ENCODE measurements at places on chromosomes 5 and 9.

DNA sequence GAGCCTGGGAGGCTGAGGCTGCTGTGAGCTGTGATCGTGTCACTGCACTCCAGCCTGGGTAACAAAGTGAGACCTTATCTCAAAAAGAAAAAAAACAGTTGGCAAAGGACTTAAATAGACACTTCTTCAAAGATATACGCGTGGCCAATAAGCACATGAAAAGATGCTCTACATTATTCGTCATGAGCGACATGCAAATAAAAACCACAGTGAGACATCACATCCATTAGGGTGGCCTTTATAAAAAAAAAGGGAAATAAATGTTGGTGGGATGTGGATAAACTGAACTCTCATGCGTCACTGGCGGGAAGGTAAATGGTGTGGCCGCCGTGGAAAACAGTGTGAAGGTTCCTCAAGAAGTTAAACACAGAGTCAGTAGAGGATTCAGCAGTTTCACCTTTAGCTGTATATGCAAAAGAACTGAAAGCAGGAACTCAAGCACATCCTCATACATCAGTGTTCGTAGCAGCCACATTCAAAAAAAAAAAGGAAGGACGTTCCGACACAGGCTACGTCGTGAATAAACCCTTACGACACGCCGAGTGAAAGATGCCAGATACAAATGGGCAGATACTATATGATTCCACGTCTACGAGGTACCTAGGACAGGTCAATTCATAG, 24.5 kb upstream of the NRARP start:
- no peak for DNase-seq

GRCh38 chr9:114123031-114123977, 24.2 kb upstream of the KIF12 start:
- no peak for DNase-seq

DNA sequence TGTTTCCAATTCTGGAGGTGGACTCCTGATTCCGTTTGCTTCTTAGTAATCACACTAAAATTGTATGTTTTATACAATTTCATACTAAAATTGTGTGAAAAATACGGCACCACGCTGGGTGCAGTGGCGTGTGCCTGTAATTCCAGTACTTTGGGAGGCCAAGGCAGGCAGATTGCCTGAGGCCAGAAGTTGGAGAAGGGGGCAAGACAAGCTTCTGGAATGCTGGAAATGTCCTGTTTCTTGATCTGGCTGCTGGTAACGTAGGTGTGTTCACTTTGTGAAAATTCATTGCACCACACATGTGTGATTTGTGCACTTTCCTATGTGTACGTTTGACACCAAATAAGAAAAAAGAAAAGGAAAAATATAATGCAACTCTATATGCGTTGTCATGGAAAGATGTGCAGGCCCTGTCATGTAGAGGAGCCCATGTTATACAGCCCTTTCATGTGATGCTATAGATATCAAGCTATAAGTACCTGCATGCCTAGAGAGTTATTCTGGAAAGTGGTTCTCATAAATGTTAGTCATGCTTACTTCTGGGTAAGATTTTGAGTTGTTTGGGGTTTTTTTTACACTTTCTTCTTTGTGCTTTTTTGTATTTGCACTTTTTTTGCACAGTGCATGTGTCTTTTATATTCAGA, 119.9 kb downstream of the TMEM174 start:
- DNase-seq, result no peak

- DNase-seq, result peak; percentile 81
Measured at GRCh38 chr9:129783516-129784361, 19.2 kb upstream of the TOR1B start.

GRCh38 chr5:116765441-116765840, 190.8 kb upstream of the SEMA6A start:
- no peak for DNase-seq

DNA sequence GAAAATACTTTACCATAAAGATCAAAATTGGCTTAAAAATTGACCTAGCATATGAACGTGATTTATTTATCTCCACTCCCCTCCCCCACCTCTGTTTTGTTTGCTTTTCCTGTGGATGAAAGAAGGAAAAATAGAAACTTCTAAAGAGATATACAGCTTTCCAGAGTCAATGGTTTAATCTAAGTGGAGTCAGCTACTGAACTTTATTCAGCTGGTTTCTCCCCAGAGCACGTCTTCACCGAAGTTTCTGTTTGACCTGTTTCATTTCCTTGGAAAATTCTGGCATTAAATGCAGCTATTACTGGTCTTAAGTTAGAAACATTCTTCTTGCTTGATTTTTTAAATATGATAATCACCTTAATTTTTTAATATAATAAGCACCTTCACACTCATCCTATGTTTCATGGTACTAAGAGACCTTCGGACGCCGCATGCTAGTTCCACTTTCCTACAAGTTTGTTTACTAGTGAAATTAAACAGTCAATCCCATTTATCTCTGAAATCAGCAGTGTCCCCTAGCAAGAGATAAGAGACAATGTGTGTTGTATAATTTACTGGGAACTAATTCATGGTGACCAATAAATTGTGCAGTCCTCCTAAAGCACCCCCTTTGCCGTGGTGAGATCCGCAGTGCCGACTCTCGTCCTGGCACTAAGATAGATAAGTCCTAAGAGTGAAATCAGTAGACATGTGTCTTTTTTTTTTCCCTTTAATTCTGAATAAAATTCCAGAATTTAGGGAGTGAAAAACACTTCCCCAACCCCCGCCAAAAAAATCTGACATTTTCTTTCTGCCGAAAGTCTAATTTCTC, 89.9 kb downstream of the ARL15 start:
- DNase-seq, result no peak

DNA sequence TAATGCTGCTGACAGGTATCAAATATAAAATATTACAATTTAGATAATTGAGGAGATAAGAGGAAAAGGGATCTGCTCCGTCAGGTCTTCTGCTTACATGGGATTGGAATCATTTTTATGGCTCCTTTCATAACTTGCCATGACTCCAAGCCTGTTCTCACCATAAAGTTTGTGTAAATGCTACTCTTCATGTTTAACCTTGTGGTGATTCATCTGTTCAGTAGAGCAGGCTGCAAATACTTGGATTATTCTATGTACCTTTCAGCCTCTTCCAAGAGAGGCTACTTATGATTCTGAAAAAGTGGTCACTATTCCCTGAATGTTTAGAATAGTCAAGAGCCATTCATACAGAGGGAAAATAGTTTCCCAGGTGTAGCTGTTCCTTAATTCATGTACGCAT, 66.9 kb downstream of the SLC44A1 start:
- DNase-seq, result no peak

- DNase-seq, result no peak
Measured at GRCh38 chr9:103068753-103069152, 73.6 kb downstream of the CYLC2 start.

DNA sequence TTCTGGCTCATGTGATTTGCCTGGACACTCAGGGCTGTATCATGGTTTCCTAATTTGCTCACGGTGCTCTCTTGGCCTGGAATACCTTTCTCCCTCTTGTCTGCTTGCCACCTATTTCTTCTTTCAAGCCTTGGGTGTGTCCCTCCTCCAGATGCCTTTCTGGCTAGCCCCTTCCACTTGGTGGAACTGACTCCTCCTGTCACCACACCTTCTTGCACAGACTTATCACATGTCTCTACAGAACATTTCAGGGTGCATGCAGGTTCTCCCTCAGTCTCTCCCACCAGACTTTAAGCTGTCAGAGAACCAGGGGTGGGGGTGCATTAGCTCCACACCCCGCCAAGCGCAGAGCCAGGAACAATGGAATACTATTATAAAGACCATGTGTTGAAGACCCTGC, 1.9 kb downstream of the TBC1D2 start:
- no peak for DNase-seq

GRCh38 chr5:54520940-54521339, 3.4 kb downstream of the SNX18 start:
- no peak for DNase-seq

GRCh38 chr9:135839516-135839915, 67.8 kb downstream of the CAMSAP1 start:
- DNase-seq, result no peak

- DNase-seq, result no peak
Measured at GRCh38 chr9:135030566-135031226, 56.8 kb upstream of the OLFM1 start.

- no peak for DNase-seq
Measured at GRCh38 chr5:180093651-180094382, 22.3 kb upstream of the RNF130 start.

DNA sequence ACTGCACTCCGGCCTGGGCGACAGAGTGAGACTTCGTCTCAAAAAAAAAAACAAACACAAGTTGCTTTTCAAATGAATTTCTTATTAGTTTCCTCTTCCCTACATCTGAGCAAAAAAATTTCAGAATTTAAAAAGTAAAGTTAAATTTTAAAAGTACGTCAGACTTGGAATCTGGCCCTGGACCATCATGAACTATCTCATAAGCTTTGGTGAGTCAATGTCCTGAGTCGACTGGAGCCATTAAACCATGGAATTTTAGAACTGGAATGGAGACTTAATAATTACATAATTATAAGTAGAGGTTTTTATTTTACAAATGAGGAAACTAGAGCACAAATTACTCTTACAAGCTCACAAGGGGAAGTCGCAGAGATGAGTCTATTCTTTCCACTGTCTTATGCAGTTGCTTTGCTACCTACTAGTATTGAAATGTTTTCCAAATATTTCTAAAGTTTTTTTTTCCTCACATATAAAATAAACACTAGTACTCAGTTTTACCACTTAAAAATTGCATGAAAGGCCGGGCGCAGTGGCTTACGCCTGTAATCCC, 98.0 kb upstream of the ZNF608 start:
- no peak for DNase-seq

- no peak for DNase-seq
Measured at GRCh38 chr5:118611332-118611945, 376.9 kb downstream of the DTWD2 start.

DNA sequence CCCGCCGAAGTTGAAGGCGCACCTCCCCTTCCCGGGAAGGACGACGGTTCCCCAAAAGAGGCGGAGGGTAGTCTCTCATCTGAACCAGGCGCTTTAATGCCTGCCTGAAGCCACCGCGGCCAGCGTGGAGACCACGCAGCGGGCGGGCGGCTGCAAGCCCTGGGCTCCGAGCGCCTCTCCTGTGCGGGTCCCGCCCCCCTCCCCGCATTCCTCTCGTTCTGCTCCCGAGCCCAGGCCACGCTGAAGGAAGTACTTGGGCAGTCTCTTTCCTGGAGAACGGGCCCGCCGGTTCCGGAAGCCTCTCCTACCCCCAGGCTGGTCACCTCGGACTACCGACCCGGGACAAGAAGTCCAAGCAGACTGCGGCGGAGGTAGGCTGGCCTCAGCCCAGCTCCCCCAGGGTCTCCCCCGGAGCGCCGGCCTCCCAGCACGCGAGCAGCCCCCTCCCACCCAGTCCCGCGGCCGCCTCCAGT, 571 bp downstream of the PPIC start:
- no peak for DNase-seq

DNA sequence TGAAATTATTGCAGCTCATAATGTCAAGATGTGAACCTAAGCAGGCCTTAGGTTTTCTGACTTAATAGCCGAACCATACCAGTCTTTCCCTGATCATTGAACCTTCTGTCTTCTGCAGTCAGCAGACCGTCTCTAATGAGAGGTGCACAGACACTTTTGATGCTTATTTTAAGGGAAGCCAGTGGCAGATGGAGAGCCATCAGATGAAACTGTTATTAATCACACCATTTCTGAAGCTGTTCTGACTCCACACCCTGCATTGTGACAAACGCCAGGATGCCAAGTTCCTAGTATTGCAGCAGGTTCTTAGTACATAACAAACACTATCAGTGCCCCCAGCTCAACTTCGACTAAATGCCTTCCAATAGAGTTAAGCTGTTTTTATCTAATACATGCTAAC, 43.0 kb downstream of the PIK3R1 start:
- no peak for DNase-seq

DNA sequence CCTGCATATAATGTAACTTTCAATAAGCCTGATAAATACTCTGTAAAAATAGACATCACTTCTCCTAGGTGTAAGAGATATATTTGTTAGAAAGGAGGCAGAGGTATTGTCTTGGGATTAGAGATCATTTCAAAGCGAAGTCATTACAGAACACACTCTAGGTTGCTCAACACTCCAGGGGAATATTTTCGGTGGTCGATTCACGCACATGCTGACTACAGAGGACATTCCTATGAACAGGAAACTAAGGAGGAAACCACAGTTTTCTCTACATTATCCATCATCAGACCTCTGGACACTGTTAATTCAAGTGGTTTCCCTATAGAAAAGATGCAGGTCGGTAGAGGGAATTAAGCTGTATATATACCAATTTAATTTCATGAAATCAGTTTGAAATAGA, 370.0 kb downstream of the NDUFS4 start:
- no peak for DNase-seq

- DNase-seq, result no peak
Measured at GRCh38 chr9:112233769-112234168, 58.7 kb upstream of the SUSD1 start.

- no peak for DNase-seq
Measured at GRCh38 chr5:180166176-180166575, 42.8 kb downstream of the RASGEF1C start.

DNA sequence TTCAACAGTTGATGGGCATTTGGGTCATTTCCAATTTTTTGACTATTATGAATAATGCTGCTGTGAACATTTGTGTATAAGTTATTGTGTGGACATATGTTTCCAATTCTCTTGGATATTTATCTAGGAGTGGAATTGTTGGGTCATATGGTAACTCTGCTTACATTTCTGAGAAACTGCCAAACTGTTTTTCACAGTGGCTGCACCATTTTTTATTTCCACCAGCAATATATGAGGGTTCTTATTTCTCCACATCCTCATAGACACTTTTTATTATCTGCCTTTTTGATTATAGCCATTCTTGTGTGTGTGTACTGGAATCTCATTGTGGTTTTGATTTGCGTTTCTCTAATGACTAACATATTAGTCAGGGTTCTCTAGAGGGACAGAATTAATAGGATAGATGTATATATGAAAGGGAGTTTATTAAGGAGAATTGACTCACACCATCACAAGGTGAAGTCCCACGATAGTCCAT, 14.7 kb upstream of the MED27 start:
- DNase-seq, result no peak

DNA sequence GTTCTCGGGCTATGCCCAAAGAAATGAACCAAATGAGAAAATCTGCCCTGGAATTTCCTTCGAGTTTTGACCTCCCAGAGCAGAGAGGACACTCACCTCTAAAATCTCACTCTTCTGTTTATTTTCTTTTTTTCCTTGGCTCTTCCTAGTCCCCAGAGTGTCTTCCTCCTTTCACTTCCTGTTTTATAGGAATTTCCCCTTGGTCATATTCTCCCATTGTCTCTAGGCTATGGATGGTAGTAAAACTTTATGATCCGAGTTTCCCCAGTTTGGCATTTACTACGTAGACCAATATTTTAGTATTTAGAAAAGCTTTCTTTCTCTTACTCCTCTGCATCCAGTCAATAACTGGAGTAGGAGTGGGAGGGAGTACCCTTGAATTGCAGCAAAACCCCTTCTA, 354.5 kb upstream of the ZNF608 start:
- DNase-seq, result no peak

GRCh38 chr9:76115396-76115795, 224.9 kb downstream of the PCSK5 start:
- DNase-seq, result no peak
